ENCODE measurements at places on chromosomes 5 and 9.

- no peak for DNase-seq
Measured at GRCh38 chr5:96014395-96014794, 52.7 kb upstream of the ELL2 start.

DNA sequence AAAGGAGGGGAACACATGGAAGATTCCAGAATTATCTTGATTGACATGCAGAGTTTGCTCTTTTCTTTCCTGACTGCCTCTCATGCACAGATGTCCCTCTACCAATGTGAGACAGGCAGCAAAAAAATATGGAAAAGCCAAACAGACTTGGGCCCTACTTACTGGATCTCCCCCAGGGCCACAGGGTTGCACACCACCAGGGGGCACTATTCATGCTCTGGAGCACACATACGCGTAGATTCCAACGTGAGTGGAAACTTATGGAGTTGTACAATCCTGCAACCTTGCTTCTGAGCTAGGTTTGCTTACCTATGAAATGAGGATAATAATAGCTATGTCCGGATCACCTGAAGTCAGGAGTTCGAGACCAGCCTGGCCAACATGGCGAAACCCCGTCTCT lies 319.5 kb downstream of the ARHGEF28 start:
- no peak for DNase-seq

DNA sequence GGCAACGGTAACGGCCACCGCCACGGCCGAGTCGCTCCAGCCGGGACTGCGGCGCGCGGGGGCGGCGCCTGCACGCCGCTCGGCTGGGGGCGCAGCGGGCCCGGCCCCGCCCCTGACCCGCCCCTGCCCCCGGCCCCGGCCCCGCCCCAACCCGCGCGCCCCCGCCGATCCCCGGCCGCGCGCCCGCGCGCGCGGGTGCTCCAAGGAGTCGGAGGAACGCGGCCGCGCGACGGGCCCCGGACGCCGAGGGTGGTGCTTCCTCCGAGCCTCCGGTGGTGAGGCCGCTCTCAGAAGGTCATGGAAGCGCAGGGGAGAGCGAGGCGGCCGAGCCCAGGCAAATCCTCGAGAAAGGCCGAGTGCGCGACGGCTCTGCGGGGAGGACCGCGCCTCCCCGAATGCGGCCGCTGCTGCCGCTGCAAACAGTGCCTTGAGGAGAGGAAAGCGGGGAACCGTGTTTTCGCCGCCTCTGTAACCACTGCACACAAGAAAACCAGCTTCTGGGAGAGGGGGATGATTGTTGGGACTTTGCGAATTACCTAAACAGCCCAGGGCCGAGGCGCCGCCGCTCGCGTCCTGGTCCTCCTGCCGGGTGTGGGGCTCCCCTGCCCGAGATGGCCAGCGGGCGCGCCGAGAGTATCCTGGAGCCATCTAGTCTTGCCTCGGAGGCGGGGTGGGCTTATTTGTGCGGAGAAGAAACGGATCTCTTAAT lies at the start of gene LIFR:
LIFR (minus strand) TSS at position 48 of the 709 bp plus-strand sequence. CDS start 25,999 bp downstream, outside the sequence.
- peak; percentile 88 for DNase-seq

DNA sequence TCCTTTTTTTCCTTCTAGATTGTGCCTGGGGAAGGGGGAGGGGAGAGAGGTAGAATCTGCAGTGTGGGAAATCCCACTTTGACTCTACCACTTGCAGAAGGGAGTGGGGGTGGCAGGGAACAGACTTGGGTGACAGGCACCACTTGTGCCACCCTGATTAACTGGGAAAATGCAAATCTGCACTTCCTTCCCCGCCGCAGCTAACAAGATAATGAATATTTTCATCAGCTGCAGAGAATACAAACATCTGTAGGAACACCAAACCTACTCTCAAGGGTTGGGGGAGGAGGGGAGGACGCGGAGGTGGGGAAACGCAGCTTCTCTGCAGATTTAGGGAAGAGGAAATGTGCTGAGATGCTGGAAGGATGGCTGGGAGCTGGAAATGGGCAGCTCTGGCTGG lies 73.5 kb downstream of the TRIM32 start:
- no peak for DNase-seq

GRCh38 chr5:171712616-171713015 lies 73.0 kb upstream of the SMIM23 start:
- no peak for DNase-seq

Data from Daoy (cell line).